NCI-H524 (cell line): ENCODE measurements at places on chromosomes 4 and X.
A peak's percentile ranks its signal among the peaks of the same experiment; 100 is the strongest.

- peak; percentile 64 for DNase-seq
Measured at GRCh38 chr4:37803348-37803973, 23.0 kb upstream of the PGM2 start.

DNA sequence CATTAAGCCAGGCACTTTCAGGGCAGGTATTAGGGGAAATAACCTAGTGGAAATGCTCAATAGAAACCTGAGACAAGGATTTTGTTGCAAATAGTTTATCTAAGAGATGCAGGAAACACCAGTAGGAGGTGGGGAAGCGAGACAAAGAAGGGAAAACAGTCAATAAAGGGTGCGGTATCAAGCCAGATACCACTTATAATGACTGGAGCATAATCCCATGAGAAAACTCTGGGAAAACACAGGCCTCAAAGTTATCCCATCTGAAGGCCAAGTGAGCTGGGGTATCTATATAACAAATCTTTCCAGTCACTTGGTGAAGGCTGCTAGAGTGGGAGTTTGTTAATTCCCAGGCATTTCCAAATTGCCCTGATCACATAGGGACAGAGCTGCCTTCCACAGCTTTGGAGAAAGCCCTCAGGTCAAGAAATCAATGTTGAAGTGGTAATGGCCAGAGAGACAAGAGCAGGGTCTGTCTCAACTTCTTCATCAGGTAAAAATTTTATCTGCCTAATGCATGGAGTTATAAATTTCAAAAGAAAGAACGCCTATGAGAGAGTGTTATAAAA is 9.8 kb upstream of the HMGB2 start:
- no peak for DNase-seq

DNA sequence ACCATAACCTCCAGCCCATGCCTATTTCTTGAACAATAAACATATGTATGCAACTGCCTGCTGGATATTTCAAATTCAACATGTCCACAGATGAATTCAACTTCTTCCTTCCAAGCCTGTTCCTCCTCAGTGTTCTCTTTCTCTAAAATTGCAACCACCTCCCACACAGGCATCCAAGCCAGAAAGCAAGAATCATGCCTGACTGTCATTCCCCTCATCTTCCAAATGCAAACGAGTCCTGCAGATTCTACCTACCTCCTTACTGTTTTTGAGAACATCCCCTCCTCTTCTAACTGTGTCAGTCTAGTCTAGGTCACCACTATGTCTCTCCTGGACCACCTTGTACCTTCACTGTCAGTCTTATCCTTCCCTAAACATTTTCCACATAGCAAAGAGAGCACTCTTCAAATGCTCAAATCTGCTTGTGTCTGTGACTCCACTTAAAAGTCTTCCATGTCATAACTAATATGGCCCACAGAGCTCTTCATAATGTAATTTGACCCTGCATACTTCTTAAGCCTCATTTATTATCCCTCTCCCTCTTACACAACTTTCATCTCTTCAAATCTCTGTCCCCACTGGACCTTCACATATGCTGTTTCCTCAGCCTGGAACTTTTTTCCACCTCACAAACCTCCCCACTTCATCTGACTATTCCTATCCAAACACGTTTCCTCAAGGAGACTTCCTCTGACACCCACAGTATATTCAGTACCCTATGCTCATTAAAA is 25.7 kb downstream of the MAPK10 start:
- peak; percentile 18 for DNase-seq

GRCh38 chr4:30436394-30436793 is 283.8 kb upstream of the PCDH7 start:
- no peak for DNase-seq

GRCh38 chr4:21699446-21699845 is 249.1 kb downstream of the KCNIP4 start:
- DNase-seq = no peak

- no peak for DNase-seq
Measured at GRCh38 chr4:124178449-124179021, 534.0 kb downstream of the ANKRD50 start.

- DNase-seq = no peak
Measured at GRCh38 chrX:103518571-103518970, 718 bp downstream of the RAB40A start.
